ENCODE measurements at places on chromosomes 13 and 19.

DNA sequence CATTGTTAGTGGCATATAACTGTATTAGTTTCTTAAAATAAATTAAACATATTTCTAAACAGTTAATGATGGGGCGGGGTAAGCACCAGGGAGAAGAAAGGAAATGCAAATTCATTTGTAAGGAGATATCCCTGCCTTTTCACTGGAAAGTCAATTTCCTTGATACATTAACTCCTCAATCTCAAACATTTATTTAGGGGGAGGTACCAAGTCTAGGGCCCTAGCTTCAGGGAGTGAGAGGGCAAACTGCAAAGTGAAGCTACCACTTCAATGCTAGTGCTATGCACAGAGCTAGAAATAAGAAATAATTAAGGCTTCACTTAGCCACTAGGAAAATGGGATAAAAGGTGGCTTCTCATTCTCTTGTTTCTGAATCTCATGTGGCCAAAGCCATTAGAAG is 115.3 kb upstream of the FNDC3A start:
- DNase-seq = no peak

- no peak for DNase-seq
These were observed 278.9 kb upstream of the ARGLU1 start for GRCh38 chr13:106846571-106847448.

DNA sequence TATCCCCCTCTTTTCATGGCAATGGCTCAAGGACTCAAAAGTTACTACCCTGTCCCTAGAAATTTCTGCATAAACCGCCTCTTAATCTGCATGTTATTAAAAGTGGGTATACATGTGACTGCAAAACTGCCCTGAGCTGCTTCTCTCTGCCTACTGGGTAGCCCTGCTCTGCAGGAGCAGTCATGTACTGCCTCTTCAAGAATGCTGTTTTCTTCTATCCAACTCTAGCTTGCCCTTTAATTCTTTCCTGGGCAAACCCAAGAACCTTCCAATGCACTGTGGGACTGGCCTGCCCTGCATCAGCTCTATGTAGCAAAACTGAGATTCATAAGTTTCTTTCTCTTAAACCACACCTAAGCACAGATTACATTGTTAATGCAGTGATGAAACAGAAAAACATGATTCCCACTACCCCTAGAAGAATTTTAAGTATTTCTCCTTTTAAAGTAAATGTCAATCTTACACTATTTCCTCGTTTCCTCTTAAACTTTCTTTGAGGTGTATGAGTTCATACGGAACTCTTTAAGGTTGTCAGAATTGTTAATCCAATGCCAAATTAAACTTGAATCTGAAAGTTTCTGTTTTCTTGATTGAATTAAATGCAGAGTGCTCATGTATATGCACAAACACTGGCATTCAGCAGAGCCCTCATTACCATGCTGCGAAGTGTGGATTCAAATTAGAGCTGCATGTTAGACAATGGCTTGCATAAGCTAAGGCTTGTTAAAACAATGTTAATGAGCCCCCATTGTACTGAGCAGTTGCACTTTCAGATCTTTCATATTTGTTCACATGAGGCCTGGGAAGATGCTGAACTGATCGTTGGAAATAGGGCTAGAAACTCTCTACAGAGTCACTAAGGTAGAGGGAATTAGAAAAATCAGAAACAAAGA is 669.9 kb upstream of the PCDH20 start:
- no peak for DNase-seq

- peak; percentile 48 for DNase-seq
These were observed at the start of gene CA11 for GRCh38 chr19:48646001-48646721. Gene CA11, minus strand, starts transcription at chr19:48646187. Its CDS starts 555 bp downstream, at chr19:48645632.

DNA sequence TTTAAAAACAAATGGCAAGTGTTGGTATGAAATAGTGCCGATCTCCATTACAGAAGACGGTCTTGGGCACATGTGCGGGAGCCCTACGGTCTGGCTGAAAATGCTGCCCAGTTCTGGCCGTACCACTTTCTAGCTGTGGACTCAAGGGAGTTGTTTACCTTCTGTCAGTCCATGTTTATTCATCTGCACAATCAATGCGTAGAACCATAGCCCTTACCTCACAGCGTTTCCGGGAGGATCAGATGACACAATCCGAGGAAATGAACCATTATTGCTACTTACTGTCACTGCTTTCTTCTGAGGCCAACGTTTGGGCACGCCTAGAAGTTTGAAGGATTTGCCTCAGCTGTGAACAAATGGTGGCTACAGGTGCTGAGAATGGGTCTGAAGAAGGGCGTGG is 31.2 kb downstream of the GADD45B start:
- no peak for DNase-seq

GRCh38 chr13:49874430-49874829 is 61.7 kb downstream of the SPRYD7 start:
- DNase-seq = no peak

DNA sequence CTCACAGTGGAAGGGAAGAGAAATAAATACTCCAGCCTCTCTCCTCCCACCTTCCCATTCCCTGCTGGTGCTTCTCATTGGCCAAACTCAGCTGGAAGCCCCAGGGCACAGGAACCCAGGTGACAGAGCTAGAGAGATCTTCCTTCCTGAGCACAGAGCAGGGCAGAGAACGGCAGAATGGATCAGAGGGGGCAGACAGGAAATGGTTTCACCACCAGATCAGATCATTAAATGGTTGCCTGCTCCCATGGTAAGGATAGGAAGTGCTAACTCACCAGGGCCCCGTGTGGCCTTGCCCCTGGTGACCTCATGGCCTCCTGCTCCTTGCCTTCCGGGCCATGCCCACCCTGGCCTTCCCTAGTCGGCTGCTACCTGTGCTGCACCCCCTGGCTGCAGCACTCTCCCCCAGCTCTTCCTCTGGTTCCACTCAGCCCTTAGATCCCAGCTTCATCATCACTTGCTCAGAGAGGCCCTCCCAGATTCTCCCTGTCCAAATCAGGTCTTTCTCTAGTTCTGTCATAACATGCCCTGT is 108.7 kb downstream of the DPF1 start:
- DNase-seq = no peak

DNA sequence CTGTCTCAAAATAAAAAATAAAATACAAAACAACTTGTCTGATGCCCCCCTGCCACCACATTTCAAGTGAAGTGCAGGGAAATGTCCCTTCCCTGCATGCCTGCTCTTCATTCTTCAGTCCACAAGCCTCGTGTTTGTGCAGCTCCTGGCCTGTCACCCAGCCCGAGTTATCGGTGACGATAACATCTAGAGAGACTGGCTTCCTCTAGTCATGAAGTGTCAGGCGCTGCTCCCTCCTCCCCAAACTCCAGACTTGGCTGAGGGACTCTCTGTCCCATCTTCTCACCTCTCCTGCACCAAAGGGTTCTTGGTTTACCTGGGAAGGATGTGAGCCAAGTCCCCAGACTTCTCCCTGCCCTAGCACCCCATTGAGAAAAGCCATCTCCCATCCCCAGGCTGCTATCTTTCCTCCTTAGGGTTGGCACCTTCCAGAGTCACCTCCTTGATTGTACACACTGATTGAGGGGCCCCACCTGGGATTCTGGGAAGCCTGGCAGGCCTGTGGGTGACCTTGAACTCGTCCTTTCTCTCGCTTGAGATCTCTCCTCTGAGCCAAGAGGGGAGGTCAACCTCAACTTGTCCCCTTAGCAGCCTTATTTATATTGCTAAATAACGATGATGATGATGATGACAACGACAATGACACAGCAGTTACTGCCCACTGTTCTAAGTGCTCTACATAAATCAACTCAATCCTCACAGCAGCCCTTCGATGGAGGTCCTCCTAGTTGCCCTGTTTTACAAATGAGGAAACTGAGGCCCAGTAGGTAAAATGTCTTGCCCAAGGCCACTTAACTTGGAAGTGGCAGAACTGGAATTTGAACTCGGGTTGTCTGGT is 13.1 kb upstream of the PLAUR start:
- no peak for DNase-seq

DNA sequence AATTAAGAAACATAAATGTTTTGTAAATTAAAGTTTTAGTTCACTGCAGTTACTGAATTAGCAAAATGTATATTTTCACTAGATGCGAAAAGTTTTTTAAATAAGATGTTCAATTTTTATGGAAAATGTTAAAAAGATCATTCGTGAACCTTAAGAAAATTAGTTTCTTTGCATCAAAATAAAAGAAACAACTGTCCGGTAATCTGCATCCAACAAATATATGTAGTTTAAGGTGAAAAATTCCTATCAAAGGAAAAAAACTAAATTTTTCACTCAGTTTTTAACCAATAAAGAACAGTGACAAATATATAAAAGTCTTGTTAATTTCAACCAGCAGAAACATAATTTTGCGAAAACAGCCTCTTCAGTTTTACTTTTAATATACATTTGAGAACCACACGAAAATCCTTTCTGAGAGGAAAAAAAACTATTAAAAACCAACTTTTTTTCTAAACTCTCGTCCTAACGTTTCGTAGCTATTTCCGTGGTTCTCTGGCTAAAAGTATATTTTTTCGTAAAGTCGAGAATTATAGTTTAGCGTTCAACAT is 64.5 kb downstream of the KCNRG start:
- no peak for DNase-seq

DNA sequence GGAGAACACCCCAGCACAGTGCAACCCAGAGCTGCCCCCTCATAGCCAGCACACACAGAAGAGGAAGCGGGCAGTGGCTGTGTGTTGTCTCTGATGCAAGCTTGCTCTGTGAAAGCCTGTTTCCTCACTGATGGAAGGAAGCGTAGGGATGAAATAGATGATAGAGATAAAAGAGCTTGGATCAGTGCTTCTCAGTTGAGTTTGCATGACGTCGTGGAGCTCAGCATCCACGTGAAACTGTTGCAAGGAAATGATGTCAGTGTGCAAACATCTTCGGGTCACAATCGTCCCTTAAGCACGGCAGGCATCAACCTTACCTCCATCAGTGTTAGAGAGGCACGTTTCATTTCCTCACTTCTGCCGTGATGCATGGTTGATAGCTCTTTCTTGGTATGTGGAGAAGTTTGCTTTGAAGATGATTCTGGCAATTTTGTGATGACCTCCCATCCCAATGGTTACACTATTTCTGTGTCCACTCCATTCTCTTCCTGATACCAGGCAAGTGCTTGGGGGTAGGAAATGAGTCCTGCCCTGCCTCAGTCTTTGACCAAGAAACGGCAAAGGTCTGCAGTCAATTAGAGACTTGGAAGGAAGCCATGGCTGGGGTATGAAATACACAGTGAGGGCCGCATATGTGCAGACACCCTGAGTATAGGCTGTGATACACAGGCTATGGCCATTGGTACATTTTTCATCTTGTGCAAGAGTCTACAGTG is 183.0 kb downstream of the ZNF536 start:
- no peak for DNase-seq

DNA sequence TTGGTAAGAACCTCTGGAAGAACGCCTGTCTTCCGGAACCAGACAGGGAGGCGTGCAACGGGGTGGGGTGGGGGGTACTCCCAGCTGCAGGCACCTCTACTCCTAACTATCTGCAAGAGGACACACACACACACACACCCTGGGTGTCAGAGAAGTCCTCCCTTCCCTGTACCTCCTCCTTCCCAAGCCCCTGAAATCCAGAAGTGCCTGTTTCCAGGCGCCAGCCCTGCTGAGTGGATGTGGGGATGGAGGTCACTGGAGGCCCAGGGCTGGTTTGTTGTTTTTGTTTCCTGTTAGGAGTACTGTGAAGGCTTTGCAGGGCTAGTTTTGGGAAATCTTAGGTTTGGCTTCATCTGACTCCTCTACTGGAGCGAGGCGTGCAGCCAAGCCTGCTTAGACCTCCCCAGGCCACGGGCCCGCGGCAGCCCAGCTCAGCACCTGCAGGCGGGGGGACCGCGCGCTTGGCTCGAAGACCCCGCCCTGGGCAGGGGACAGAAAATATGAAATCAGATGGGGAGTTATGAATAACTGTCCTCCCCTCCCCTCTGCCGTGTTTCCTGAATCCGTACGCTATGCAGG is 36.4 kb downstream of the SOX1 start:
- no peak for DNase-seq

DNA sequence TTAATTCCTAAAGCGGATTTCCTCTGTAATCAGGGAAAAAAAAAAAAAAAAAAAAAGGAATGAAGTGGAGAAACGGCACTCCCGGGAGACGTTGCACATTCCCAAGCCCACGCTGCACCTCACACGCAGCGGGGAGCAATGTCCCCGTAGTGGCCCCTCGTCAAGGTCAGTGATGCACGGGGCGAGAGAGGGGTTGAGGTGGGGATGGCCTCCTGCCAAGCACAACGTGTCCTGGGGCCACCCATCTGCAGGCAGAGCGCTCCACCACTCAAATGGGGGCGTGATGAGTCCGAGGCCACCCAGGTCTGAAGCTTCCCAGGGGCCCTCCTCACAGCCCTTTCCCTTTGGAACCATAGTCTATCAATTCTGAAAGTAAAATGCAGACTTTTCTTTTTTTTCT is 15.1 kb downstream of the PLK5 start:
- no peak for DNase-seq

- no peak for DNase-seq
These were observed 280.6 kb downstream of the SHISA2 start for GRCh38 chr13:25771202-25771601.

- no peak for DNase-seq
These were observed 284.1 kb upstream of the ZNF507 start for GRCh38 chr19:32061315-32061714.

GRCh38 chr19:57033576-57033975 is 86.2 kb upstream of the USP29 start:
- DNase-seq = no peak

DNA sequence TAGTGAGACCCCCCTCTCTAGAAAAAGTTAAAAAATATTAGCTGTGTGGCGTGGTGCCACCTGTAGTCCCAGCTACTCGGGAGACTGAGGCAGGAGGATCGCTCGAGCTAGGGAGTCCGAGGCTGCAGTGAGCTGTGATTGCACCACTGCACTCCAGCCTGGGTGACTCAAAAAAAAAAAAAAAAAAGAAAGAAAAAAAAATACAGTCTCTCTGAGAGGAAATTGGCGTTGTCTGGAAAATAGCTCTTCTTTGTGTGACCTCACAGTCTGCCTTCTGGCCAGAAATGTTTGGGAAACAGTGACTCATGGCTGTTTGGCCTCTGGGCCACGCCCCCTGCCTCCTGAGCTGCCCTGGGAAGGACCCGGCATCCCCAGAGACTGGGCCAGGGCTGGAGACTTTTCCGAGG is 10.7 kb downstream of the MARCHF2 start:
- DNase-seq = peak; percentile 69

GRCh38 chr13:61029064-61029463 is 386.6 kb downstream of the PCDH20 start:
- no peak for DNase-seq

GRCh38 chr13:42354241-42355091 is 82.5 kb downstream of the AKAP11 start:
- DNase-seq = no peak

DNA sequence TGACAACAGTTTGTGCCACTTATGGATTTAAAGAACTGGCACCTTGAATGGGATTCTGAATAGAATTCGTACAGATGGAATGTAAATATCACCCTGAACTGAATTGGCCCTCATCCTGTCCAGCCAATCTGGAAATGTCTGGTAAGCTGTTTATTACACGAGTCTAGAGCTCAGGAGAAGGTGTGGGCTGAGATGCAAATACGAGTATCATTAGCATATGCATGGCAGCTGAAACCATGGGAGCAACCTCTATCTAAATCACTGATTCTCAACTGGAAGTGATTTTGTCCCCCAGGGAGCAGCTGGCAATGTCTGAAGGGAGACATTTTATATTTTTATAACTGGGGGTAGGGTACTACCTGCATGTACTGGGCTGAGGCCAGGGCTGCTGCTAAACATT is 15.6 kb upstream of the VWA8 start:
- no peak for DNase-seq

- DNase-seq = no peak
These were observed 12.7 kb downstream of the NKPD1 start for GRCh38 chr19:45147835-45148676.

GRCh38 chr13:20676213-20676612 is 27.3 kb upstream of the IL17D start:
- DNase-seq = no peak

- no peak for DNase-seq
These were observed 316.2 kb upstream of the ZNF507 start for GRCh38 chr19:32029235-32029634.
